ENCODE measurements at places on chromosomes 7 and 10. TPM values are rescaled to one million over a fixed set of nuclear protein-coding genes. Genes with fewer than 3 reads are reported as not detected.

Gene GIMAP6
- total RNA-seq: 19.2 TPM

Gene CCZ1B
- 68.6 TPM for total RNA-seq

Gene GOLGA7B
- 0.25 TPM for total RNA-seq

GRCh38 chr10:126349676-126350075 lies 38.6 kb downstream of the ADAM12 start:
- DNase-seq: no peak

Gene LRRC61
- total RNA-seq: 13.3 TPM

Gene NPSR1
- not detected for total RNA-seq

Gene NPY4R
- not detected for total RNA-seq

DNA sequence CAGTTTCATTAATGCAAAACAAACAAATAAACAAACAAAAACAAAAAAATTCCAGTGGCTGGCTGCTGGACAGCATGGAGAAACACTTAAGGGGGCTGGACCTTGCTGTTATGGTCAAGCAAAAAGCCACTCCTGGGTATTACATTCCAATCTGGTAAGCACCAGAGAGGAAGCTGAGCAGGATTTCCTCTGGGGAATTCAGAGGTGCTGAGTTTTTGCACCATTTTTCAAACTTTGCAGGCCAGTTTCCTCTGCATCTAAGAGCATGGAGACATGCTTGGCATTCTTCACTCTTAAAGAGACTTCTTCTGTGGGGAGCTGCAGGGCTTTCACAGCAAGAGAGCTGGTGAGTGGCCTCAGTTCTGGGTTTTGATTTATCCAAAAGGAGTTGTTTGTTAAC lies 84.5 kb downstream of the FZD1 start:
- no peak for DNase-seq

DNA sequence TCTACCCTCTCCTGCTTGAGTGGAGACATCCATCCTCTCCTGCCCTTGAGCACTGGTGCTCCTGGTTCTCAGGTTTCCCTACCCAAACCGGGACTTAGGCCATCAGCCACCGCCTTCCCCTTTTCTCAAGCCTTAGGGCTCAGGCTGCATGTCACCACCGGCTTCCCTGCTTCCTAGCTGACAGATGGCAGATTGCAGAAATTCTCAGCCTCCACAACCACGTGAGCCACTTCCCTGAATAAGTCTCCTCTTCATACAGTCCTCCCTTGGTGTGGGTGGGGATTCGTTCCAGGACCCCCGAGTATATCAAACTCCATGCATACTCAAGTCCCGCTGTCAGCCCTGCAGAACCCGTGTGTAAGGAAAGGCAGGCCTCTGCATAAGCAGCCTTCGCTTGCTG lies 203.5 kb upstream of the ZNF32 start:
- DNase-seq: no peak

GRCh38 chr7:1856161-1856887 lies 186.2 kb downstream of the ELFN1 start:
- no peak for DNase-seq

DNA sequence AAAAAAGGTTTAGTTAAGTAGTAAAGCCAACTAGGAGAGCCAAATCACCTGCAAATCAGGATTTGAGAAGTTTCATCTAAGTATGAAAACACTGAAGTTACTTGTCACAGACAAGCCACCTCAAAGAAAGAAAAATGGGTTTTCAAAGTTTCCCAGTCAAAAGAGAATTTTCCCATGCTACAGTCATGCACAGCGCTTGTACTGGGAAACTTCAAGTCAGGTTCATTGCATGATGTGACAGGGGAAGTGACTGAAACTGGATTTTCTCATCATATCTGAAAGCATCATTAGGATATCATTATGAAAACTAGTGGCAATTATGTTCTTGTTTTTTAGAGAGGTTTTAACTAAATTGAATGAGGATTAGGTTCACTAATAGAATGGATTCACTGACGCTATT lies 167.0 kb downstream of the SGMS1 start:
- DNase-seq: no peak

DNA sequence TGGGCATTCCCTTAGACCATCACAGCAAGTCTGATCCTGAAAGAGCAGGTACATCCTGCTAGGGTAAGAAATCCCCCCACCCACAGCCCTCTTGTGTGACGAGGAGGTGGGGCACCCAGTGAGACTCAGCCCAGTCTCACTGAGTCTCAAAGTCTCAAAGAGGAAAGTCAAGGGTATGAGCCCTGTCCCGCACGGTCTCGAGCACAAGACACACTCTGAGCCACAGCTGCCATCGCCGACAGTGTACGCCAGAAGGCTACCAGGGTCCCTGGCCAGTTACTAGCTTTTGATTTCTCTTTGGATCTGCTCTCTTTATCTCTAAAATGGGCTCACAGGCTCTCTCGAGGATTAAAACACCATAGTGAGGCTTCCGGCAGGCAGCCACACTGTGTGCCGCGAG lies 190.2 kb downstream of the TNS3 start:
- DNase-seq: no peak

GRCh38 chr10:86234107-86234506 lies 132.5 kb downstream of the GRID1 start:
- no peak for DNase-seq

DNA sequence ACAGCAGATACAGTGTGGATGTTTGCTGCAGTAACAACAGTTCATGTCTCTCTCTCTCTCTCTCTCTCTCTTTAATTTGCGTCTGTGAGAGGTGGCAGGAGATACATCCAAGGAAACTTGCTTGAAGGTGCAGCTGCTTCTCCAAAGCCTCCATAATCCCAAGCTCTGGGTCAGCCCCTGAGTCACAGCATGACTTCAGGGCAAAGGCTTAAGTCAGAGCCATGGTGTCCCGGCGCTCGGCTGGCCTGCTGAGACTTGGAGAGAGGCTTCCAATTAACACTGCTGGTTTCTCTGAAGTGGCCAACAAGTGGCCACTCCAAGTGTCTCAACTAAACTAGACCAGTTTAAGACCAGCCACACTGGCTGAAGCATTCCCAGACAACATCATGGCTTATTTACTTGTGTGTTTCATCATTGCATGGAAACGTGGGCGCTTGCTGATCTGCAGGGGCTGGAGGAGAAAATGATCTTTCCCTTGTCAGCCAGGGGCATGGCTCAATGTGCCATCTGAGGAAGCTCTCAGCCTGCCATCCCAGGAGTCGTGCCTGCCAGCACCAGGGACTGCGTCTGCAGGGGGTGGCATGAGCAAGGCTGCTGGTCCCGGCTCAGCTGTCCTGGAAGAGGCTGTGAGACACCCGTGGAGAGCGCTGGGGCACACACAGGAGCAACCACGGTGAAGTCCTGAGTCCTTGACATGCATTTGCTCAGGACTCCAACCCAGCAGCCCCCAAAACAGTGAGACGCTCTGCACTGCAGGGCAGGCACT lies 254.2 kb downstream of the COBL start:
- DNase-seq: no peak

Gene TYW1
- total RNA-seq: 13.5 TPM

GRCh38 chr7:151386301-151387160 lies 23.3 kb downstream of the WDR86 start:
- DNase-seq: no peak

GRCh38 chr10:14093730-14094484 lies 236.8 kb downstream of the FRMD4A start:
- DNase-seq: no peak

Measured in activated naive CD4-positive, alpha-beta T cell treated with anti-CD3 and anti-CD28 coated beads for 36 hours (primary cell).